ENCODE measurements at places on chromosomes 12 and 14.

DNA sequence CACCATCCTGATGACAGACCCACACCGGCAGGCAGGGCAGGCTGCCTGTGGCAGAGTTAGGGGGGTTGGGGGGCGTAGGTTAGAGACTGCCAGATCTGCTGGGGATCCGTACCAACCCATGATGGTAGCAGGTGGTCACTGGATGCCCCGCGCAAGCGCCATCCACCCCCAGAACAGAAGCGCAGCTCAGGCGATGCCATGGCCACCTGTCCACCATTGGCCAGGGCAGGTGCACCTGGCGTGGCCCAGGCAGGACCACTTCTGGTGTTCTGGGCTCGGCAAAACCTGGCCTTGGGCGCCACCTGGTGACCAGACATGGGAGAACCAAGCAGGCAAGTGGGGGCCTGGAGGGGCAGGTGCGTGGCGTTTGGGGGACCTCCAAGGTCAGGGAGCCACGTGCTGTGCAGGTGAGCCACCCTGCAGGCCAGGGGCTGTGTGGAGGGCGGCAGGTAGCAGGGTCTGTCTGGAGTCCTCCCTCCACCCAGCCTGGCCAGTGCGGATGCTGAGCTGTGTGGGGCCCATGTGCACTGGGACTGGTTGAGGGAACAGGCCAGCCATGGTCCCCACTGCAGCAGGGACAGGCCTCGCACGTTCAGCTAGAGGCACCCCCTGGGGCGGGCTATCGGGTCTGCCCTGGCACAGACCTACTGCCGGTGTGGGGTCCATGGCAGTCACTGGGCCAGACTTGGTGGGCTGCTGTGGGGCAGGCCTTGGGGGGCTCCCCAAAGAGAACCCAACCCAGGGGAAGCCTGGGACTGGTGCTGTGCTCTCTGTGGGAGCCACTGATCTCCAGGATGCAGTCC lies 15.6 kb downstream of the BAG5 start:
- DNase-seq, result peak; percentile 54

DNA sequence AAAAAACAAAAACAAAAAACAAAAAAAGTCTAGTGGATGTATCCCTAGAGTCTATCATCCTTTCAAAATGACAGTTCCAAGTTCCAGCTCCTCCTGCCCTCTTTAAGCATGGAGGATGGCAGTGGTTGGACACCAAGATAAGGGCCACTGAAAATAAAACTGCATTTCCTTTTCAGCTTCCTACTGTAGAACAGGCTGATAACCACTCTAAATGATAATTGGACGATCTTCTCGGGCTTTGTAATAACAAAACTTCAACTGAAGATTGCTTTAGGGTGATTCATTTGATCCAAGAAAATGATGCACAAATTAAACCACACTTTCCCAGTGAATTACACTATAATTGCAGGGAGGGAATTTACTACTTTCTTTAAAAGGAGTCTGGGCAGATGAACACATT lies 42.2 kb upstream of the CRACR2A start:
- no peak for DNase-seq

GRCh38 chr12:108850854-108851573 lies 6.4 kb downstream of the SSH1 start:
- no peak for DNase-seq

GRCh38 chr14:99093532-99094517 lies 178.2 kb downstream of the BCL11B start:
- no peak for DNase-seq

- no peak for DNase-seq
Observed at GRCh38 chr14:74144789-74145188, 60.0 kb downstream of the LIN52 start.

GRCh38 chr12:128611736-128612135 lies 212.0 kb downstream of the SLC15A4 start:
- no peak for DNase-seq

DNA sequence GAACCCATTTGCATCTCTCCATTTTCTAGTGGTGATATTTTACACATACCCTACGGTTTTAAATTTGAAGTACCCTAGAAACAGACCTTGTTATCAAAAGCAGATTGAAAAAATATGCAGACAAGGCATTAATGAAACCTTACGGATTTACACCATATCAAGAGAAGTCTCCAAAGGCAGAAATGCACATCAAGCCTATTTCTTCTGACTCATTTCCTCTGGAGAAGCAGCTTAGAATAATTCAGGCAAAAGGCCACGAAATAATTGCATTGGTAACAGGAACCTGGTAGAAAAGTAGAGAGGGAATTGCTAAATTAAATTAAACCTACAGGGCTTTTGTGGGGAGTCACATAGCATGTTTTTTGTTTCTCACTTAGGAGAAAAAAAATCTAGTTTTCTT lies 34.7 kb downstream of the KICS2 start:
- DNase-seq, result no peak

GRCh38 chr12:113007166-113007565 lies 28.8 kb downstream of the OAS2 start:
- DNase-seq, result no peak

DNA sequence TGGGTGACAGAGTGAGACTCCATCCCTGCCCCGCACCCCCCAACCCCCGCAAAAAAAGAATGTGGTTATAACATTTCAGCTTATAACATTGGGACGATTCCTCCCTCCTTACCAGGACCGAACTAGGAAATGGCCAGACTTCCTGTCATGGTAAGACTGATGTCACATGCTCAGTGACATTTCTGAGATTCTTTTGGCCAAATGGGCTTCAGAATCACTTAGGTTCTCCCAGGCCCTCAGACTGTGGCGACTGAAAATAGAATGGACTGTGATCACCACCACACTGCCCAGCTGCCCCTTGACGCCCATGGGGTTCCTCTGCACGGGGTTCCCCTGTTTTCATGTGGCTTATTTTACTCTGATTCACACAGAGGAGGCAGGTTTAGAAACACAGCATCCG lies 115.0 kb upstream of the EVL start:
- no peak for DNase-seq

DNA sequence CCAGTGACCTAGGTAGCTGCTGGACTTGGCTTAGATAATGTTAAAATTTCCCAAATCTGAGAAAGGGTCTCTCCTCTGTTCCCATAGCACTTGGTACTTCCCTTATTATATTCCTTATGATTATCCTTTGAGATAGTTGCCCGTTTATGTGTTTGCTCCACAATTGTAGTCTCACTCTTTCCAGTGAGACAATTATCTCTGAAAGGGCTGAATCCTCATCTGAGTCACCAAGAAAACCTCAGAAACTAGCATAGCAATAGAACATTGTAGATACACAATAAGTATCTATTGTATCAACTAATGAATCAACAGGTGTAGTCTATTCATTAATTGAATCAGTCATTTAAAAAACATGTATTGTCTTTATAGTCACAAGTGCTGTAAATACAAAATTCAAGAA lies 119.1 kb upstream of the FAR2 start:
- no peak for DNase-seq

DNA sequence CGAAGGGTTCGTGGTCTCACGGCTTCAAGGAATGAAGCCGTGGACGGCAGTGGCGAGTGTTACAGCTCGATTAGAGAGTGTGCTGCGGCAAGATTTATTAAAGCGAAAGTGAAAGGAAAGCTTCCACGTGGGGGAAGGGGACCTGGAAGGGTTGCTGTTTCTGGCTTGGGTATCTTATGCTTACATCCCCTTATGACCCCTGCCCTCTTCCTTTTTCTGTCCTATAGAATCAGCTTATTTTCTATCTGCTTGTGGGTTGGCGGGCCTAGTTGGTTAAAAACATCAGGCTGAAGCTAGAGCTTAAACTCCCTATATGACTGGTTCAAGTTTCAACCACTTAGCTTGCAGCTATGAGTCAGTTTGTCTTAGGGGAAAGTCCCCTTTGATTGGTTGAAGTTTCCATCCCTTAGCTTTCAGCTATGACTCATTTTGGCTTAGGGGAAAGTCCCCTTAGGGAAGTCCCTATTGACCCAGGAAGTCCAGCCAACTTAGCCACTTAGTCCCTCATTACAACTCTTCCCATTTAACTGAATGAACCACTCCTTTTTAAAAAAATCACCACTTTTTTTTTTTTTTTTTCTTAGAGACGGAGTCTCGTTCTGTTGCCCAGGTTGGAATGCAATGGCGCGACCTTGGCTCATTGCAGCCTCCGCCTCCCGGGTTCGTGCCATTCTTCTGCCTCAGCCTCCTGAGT lies 1494.7 kb upstream of the TMEM132C start:
- DNase-seq, result no peak

DNA sequence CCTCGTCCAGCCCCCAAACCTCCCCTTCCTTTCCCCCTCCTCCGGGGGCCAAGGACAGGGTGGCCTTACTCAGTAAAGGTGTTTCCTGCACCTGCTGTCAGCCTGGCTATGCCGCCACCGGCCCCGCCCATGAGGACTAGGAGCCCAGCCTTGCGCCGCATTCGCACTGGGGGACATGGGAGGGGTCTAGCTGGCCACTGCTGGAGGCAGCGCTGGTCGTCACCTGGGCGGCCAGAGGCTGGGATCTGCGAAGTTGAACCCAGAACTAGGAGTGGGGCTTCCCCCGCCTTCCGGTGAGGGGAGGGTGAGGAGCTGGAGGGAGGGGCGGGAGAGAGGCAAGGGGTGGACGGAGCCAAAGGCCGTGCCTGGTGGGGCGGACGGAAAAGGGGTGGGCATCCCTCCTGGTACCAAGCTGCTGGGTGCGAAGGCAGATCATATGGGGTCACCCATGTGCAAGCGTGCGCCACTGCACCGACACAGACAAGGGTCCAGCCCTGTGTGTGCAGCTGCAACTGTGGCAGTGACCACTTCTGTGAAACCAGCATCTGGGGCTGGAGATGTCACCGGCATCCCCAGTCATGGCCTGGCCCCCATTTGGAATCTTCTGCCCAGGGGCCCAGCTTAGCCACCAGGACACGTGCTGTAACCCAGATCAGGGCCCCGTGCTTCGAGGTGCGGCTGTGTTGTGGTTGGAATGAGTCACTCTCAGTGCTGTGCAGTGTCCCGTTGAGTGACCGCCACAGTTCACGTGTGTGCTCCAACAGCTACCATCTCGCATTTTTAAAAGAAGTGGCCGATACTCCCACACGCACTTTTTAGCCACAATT lies 8.5 kb downstream of the AMN start:
- no peak for DNase-seq

DNA sequence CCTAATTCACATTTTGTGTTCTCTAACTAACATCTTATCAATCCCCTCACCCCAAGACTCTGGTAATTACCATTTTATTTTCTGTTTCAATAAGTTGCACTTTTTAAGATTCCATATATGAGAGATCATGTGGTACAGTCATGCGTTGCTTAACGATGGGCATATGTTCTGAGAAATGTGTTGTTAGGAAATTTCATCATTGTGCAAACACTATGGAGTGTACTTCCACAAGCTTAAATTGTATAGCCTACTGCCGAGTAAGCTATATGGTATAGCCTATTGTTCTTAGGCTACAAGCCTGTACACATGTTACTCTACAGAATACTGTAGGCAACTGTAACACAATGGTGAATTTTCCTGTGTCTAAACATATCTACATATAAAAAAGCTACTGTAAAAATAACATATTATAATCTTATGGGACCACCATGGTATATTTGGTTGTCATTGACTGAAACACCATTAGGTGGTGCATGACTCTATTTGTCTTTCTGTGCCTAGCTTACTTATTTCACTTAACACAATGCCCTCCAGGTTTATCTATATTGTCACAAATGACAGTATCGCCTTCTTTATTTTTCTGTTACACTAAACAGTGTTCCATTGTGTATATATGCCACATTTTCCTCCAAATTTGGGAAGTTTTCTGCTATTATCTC lies 473.4 kb upstream of the LMO3 start:
- no peak for DNase-seq

GRCh38 chr14:78967111-78967809 lies 797.1 kb downstream of the NRXN3 start:
- DNase-seq, result no peak

- no peak for DNase-seq
Observed at GRCh38 chr12:67633708-67634107, 14.8 kb upstream of the DYRK2 start.

- DNase-seq, result no peak
Observed at GRCh38 chr14:50741567-50741966, 73.5 kb upstream of the SAV1 start.

DNA sequence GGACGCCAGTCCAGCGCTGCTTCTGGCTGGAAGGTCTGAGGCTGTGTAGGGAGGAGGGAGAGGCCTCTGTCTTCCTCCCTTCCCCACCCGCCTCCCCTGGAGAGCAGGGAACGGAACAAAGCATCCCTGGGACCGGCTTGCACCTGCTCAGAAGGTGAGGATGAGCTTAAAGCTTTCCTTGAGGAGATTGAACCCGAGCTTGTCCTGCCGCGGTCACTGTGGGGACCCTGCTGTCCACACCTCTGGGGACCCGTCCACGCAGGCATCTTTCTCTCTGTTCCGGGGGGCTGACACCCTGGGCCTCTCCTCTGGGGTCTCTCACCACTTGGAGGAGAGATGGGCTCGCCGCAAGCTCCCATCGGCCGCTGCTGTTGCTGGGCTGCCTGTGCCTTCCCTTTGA lies 33.2 kb upstream of the SFSWAP start:
- DNase-seq, result no peak

DNA sequence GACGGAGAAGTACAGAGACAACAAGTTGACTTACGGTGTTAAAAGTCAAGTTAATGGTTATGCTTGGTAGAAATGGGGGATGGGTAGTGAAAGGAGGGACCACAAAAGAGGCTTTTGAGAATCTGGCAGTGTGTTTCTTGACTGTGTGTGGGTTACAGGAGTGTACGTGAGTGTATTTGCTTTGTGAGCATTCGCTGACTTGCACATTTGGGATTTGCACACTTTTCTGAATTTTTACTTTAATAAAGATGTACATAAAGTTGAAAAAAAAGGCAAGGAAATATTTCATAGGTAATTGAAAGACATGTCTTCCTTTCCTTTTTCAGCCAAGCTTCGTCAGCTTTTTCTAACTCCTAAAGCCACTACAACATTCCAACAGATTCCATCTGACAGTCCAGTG lies 28.6 kb upstream of the CCDC91 start:
- DNase-seq, result no peak

DNA sequence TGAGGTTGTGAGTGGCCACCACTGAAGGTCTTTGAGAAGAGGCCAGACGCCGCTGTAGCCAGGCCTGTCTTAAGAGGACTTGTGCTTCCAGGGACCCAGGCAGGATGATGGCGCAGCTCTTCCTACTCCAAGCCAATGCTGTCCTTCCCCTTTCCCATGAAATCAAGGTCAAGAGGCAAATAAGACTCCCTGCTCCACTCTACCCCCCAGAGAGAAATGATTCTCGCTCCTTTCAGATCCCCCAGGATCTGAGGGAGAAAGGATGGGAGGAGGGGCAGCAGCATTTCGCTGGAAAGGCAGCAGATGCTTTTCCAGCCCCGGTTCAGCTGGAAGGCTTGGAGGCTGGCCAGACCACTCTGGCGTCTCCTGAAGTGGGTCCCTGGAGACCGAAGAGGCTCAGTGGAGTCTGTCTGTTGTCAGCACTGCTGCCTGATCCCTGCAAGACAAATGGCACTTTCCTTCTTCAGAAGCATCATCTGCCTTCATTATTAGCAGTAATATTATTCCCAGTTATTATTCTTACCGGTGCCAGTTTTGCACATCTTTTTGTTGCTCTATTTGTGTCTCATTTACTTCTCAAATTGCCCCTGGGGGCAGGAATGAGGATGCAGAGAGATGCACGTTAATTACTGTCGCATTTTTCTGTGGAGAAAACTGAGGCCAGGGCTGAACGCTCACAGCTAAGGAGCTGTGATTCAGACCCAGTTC lies 51.4 kb downstream of the C14orf132 start:
- no peak for DNase-seq
